ENCODE measurements at places on chromosomes 16 and 17.

DNA sequence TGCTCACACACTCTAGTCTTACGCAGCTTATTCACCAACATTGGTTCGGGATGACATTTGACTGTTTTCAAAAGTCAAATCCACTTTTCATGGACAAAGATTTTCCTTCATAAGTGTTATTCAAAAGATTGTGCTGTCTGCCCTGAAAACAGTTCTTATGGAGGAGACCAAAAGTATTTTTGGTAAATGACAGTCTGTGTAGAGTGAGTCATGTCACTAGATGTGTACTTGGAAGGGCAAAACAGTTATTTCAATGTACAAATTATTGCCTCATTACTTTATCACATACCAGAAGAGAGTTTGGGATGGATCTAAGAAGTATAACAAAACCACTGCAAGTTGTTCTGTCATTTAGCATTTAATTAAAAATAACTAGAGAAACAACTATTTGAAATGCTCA, 265.6 kb downstream of the CDH13 start:
- no peak for DNase-seq

- no peak for DNase-seq
These were observed 258.4 kb downstream of the CPPED1 start for GRCh38 chr16:12545297-12545610.

GRCh38 chr17:82375359-82376041, 3.9 kb downstream of the UTS2R start:
- no peak for DNase-seq

DNA sequence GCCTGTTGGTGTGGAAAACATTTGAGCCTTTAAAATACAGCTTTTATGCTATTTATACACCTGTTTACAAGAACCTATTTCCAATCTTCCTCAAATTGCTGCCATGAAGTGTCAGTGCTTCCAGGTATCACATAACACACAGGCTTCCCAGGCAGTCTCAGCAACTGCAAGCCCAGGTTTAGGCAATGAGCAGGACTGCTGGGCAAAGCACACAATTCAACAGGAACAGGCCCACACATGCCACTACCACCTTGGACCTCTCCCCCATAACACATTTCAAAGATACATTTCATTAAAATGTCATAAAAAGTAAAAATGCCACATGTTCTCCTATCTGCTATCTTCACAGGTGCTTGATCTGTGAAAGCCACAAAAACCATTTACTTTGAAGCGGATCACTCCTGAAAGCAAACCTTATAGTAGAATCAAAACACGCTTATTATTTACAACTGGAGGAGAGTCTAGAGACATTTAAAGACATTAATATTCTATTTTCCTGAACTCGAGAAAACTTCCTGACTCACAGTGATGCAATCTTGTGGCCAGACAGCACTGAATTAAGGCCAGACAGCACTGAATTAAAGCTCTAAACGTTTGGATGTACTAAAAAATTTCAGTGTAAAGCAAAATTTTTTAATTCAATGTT, 31.5 kb downstream of the ANKFY1 start:
- DNase-seq: peak; percentile 16

GRCh38 chr16:46916980-46917379, 32.8 kb downstream of the GPT2 start:
- peak; percentile 32 for DNase-seq

- no peak for DNase-seq
These were observed 178.7 kb downstream of the SNX29 start for GRCh38 chr16:12155235-12155634.

DNA sequence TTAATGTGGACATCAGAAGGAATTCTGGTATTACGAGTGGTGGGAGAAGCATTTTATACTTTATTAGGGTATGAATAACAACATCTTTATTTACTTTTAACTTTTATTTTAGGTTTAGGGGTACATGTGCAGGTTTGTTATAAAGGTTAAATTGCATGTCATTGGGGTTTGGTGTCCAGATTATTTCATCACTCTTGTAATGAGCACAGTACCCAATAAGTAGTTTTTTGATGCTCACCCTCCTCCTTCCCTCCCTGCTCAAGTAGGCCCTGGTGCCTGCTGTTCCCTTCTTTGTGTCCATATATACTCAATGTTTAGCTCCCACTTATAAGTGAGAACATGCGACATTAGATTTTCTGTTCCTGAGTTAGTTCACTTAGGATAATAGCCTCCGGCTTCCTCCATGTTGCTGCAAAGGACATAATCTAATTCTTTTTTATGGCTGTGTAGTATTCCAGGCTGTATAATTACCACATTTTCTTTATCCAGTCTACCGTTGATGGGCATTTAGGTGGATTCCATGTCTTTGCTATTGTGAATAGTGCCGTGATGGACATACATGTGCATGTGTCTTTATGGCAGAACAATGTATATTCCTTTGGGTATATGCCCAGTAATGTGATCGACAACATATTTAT, 456.2 kb downstream of the XYLT1 start:
- no peak for DNase-seq

DNA sequence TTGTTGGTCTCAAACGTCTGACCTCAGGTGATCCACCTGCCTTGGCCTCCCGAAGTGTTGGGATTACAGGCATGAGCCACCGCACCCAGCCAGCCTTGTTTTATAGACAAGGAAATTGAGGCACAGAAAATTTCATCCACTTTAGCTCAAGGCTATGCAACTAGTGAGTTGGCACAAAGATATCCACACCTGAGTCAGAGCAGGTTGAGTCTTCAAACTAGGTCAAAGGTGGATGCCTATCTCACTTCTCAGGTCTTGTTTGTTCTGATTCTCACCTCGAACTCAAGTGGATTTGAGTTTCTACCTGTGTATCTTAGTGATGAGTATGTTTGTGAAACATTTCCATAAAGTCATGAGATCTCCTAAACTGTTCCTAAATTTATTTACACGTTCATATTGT, 35.6 kb upstream of the GAS7 start:
- no peak for DNase-seq
